Osteocyte (in vitro differentiated cells): ENCODE measurements at places on chromosomes 7 and 10. TPM values are rescaled to one million over a fixed set of nuclear protein-coding genes. Genes with fewer than 3 reads are reported as not detected.

GRCh38 chr7:43576241-43576640, 6.7 kb upstream of the STK17A start:
- no peak for DNase-seq

The NACAD gene
- 9.6 and 10.5 TPM in 2 replicates for total RNA-seq

GRCh38 chr7:27245124-27245797, 2.7 kb downstream of the EVX1 start:
- no peak for DNase-seq

DNA sequence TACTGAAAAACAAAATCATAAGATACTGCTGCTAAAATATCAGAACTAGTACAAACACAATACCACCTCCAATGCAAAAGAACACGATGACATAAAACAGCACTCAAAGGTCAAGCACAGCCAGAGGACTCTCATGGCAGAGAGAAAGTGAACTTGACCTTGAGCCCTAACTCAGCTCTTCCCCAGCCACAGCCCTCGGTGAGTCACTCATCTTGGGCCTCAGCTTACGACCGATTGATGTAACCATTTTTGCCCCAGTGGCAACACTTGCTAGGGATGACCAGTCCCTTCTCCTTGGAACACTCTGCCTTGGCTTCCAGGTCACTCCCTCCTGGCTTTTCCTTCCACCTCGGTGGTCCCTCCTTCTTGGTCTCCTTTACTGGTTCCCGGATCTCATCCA, 77.8 kb downstream of the JAZF1 start:
- DNase-seq, result no peak

The MYH16 gene
- total RNA-seq, result not detected in 2 replicates

DNA sequence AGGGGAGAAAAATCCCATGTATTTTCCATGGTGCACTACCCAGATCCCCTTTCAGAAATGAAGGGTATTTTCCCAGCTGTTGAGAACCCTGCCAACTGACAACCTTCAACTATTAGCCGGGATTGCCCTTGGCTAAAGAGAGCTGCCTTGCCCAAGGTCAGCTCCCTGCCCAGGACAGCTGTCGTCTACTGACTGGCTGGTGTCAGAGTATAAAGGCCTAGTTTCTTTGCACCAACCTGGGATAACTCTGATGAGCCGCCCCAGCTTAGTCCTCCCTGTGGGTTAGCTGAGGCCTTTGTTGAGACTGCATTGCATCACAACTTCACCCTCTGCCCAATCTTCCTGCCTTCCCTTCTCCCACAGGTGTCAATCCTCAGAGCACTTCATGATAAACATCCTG, 147.2 kb upstream of the RHEB start:
- DNase-seq, result no peak
